WTC11 (cell line): ENCODE measurements at places on chromosomes 16 and 17. TPM values are rescaled to one million over a fixed set of nuclear protein-coding genes. Genes with fewer than 3 reads are reported as not detected.

CTF1 gene
- 1.4 to 1.9 TPM (median 1.6 TPM) in 3 replicates for total RNA-seq

- DNase-seq: no peak
Measured at GRCh38 chr16:741986-742629, 1.3 kb upstream of the CIAO3 start.

GRCh38 chr16:22206842-22207714, 1.0 kb downstream of the EEF2K start:
- DNase-seq: peak; percentile 33

DNA sequence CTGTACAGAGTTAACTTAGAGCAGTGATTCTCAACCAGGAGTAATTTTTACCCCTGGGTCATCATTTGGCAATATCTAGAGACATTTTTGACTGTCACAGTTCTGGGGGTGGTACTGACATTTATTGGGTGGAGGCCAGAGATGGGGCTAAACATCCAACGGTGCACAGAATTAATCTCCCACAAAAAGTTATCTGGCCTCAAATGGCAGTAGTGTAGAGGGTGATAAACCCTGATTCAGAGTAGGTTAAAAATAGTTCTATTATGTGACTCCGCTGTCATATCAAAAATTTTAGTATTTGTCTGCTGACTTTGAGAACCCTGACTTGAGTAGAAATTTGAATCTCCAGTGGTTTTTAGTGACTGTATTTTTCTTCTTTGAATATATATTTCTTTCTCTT, 19.1 kb downstream of the VPS35L start:
- DNase-seq: no peak

DNA sequence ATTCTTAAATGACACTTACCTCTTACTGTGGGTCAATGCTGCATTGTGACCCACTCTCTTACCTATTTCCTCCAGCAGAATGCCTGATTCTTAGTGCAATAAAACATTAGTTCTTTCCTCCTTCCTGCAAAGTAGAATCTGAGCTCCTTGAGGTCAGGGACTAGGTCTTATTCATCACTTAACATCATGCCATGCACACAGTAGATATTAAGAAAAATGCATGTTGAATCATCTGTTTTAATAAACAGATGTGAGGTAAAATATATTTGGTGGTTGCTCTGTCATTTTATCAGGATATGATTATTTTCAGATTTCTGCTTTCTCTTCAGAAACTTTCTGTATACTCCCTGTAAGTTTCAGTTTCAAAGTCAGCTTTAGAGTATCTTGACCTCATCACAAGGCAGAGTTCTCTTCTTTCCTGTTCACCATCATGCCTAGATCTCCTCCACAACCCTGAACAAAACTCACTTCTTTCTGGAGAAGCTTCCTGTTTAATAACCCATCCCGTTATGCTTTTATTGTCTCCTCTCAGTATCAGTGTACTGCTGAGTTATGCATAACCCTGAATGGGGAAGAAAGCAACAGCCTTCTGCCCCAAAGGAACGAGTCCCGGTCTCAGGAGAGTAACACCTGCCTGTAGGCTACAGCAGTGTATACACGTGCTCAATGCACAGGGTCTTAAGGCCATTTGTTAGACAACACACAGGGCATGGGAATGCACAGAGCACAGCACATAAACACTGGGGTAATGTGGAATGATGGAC, 30.3 kb upstream of the SUPT4H1 start:
- DNase-seq: no peak

DNA sequence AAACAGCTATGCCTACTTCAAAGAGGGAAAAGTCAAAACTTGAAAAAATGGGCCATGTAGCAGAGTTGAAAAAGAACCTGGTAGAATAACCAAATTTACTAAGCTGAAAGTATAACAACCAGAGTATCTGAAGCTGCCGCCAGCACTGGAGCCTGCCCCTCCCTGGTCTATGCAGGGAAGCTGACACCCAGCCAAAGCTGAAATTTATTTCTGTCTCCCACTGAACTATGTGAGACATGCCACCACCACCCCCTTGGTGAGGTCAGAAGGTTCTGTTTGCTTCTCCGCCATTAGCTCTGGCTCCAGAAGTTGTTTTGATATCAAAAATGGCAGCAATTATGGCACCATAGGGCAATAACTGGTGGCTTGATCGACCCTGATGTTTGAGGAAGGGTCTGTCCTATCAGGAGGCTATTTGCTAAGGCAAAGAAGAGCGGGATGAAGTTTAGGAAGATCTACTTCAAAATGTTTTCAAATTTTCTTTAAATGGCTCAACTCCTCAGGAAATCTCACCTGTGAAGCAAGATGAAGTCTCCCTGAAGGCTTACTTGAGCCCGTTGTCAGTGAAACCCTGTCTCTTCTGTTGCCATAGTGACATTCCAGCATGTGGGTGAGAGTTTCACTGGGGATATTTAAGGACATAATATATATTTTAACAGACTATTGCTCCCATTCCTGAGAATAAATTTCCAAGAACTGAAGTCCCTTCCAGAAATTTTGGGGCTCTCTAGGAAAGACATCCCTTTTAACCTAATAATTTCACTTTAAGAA, 122.0 kb downstream of the COPRS start:
- DNase-seq: no peak

DNA sequence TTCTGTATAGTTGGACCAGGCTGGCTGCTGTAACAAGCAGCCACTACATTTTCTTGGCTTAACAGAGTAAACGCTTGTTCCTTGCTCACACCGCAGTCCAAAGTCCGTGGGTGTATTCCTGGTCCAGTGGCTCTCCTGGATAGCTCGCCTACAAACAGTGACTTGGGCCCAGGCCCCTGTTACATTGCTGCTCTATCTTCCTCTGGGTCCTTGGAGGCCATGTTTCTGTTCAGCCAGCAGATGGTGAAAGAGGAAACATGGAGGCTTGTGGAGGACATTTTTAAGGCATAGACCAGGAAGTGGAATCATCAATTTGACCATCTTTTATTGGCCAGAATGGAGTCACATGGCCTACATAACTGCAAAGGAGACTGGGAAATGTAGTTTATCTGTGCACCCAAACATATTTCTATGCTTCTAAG, 55.1 kb downstream of the ATP2C2 start:
- DNase-seq: no peak

GRCh38 chr16:49559242-49559641, 185.6 kb downstream of the C16orf78 start:
- DNase-seq: no peak

DNA sequence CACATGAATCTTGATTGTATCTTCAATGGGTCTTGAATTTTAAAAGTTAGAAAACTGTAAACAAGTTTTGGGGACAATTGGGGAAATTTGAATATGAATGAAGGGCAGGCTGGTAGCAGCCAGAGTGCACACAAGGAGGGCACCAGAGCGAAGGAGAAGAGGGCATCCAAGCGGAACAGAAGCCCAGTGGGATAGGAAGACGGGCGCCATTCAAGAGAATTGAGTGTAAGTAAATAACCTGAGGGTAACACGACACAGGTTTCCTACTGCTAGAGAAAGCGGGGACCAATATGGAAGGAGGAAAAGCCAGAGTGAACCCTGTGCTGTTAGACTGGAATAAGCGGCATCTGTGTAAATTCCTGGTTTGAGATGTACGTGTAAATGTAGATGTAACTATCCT, 115.1 kb upstream of the CCL2 start:
- no peak for DNase-seq

MEIOB gene
- 1.4 to 3.9 TPM (median 3.3 TPM) in 3 replicates for total RNA-seq

MYH11 gene
- 0.69 to 0.74 TPM (median 0.69 TPM) in 3 replicates for total RNA-seq

- DNase-seq: no peak
Measured at GRCh38 chr17:31823014-31823413, 36.0 kb downstream of the COPRS start.

DNA sequence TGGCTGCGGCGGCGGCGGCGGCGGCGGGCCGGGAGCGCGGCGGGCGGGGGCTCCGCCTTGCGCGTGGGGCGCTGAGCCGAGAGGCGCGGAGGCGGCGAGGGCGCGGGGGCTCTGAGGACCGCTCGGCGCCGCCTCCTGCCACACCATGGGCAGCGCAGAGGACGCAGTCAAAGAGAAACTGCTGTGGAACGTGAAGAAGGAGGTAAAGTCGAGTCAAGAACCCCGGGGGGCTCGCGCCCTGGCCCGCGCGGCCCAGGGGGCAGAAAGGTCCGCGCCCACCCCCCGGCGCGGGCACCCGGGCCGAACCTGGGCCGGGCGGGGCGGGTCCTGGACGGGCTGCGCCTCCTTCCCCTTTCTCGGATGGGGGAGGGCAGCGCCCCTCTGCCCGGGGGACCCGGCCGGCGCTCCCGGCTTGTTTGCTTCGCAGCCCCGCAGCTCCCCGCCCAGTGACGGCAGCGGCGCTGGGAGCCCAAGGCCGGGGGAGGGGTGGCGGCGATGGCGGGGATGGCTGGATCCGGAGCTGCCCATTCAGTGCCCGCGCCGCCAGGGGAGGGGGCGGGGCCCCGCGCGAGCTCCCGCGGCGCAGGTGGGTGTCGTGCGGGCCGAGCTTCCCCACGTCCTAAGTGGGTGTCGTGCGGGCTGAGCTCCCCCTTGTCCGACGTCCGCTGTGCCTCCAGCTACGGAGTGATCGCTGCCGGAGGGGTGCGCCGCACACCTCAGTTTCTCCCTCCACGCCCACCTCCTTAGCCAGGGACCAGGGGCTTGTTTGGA, 428 bp downstream of the SGSM2 start:
- DNase-seq: peak; percentile 63

CCL7 gene
- total RNA-seq: not detected in 3 replicates

- no peak for DNase-seq
Measured at GRCh38 chr16:615122-615521, 15.7 kb upstream of the WFIKKN1 start.

GRCh38 chr17:3959295-3959899, 4.8 kb downstream of the ATP2A3 start:
- no peak for DNase-seq

GJD3 gene
- total RNA-seq: 1.4 to 2.3 TPM (median 2.0 TPM) in 3 replicates

DNA sequence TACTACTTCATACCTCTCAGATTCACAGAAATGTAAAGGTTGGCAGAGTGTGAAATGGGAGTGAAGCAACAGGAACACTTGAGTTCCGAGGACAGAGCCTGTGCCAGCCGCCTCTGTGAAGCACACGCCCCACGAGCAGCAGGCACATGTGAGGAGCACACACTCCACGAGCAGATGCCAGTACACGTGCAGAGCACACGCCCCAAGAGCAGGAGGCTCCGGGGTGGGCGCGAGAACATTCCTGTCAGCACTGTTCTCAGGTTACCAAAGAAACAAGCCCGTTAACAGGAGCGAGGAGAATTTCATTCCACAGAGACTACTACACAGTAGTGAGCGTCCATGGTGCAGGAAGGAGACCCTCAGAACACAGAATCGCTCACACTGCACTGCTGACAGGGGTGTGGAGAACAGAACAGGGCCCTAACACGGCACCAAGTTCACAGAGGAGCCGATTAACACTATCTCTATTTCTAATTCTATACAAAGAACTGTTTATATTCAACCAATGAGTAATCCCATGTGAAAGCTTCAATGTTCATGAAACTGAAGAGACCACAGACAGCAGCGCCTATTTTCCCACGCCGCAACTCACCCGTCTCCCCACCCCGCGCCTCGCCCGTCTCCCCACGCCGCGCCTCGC, 40.1 kb downstream of the KLHDC4 start:
- DNase-seq: no peak

DNA sequence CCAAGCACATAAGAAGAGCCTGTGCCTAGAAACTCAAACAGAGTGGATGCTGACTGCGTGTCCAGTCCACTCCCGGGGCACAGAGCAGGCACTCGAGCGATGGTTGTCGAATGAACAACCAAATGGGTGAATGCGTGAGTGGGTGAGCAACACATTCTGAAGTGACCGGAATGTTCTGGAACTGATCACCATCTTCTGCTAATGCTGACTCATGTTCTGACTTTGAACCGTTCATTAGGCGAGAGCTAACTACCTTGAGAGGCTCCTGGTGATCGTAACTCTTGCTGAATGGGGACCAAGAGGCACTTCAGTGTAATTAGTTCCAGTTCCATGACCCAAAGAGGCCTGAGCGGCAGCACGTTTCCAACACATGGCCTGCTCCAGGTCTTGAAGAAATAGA, 37.9 kb downstream of the IRF8 start:
- DNase-seq: no peak

- no peak for DNase-seq
Measured at GRCh38 chr16:87897521-87898505, 28.5 kb upstream of the SLC7A5 start.

DNA sequence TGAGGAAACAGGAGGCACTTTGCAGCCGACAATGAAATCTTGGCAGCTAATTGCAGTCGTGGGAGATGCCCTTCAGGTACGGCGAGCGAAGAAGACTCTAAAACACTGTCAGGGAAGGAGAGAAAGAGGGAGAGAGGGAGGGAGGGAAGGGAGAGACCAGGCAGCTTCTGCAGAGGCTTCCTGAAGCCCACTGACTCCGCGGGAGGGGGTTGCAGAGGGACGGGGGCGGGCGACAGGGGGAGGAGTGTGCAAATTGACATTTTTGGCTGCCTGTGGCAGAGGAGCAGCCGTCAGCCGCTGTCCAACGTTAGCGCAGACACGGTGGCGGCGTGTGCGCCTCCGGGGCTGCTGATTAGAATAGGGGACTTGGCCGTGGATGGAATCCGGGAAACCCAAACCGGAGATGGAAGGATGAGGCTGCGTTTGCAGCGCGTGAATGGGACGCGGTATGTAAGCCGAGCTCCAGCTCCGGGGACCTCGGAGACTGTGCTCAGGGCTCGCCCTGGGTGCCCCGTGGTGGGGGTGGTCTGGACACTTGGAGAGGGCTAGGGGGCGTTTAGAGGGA, 849.1 kb upstream of the RBFOX1 start:
- DNase-seq: no peak

DNA sequence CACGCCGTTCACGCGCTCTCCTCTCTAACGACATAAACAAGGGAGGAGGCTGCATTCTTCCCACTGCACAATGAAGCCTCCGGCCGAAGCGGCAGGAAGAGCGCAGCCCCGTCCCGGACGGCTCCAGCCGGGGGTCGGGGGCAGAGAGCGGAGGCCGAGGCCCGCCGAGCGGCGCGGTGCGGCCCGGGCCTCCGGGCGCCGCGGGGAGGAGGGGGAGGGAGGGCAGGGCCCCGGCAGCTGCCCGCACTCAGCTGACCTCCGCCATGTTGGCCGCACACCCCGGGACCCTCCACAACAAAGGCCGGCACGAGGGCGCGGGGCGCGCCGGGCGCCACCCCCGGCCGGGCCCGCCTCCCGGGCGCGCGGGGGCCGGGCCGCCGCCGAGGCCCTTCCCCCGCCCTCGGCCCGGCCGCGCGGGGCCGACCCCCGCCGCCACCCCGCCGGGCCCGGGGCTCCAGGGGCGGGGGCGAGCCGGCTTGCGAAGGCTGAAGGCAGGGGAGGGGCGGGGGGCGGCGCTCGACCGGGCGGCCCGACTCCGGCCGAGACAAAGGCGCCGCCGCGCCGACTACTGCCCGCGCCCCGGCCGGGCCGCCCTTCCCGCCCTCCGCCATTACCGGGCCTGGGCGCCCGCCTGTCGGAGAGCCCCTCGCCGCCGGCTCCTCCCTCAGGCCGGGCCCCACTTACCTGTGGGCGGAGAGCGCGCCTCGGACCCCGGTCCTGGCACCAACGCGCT, 527 bp downstream of the SIAH1 start:
- peak; percentile 64 for DNase-seq

- DNase-seq: no peak
Measured at GRCh38 chr16:17296431-17296830, 174.3 kb downstream of the XYLT1 start.
